HFF-Myc (cell line): ENCODE measurements at places on chromosomes 1 and 21.
A peak's percentile ranks its signal among the peaks of the same experiment; 100 is the strongest.

DNA sequence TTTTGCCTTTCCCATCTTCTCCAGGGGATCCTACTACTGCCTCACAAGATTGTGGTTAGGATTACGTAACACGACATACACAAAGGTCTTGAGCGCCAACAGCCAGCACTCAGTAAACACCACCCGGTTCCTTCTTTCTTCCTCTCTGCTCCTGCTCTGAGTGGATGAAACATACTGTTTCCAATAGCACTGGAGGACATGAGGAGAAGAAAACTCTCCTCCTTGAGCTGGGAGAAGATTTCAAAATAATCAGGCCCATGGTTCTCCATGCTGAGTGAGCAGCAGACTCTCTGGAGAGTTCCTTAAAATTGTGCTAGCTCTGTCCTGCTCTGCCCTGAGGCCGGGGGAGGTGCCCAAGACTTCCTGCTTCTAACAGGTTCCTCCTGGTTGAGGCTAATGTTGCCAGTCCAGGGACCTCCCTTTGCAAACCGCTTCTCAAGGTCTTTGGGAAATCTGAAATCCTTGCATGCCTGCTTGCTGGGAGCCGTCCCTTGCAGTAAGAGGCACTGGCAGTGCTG is 29.4 kb upstream of the MX1 start:
- no peak for DNase-seq

GRCh38 chr1:226809785-226810571 is 60.4 kb upstream of the PSEN2 start:
- DNase-seq = no peak

- no peak for DNase-seq
These were observed 42.9 kb upstream of the CD2 start for GRCh38 chr1:116711263-116711840.

DNA sequence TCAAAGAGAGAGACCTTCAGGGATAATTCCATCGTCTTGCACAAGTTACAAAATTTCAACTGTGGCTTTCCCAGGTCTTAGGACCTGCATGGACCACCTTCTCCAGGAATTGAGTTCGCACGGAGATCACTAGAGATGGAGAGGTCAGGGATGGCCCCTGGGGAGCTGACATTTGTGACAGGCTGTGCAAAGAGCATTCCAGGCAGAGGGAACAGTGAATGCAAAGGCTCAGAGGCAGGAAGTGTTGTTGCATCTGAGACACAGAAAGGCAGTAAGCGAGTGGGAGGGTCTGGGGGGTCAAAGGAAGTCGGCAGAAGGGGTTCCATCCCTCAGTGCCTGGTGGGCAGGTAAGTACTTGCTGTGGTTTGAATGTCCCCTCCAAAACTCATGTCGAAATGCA is 9.5 kb upstream of the SELENON start:
- DNase-seq = no peak

DNA sequence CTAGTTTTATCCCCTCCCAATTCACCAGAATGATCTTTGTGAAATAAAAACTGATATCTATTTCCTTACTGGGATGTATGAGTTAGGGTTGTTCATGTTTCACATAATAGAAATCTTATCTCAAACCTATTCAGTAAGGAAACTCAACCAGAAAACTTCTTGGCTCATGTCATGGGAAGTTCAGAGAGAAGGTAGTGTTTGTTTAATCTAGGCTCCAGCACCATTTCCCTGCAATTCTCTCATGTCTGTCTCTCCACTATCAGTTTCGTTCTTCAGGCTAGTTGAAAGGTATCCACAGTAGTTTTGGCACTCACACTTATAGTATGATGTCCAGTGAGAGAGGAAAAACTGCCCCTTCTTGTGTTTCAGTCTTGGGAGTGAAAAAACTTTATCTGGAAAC is 34.6 kb upstream of the UHMK1 start:
- DNase-seq = no peak

- DNase-seq = peak; percentile 61
These were observed 621.5 kb upstream of the ADGRL2 start for GRCh38 chr1:81179242-81179641.

- DNase-seq = no peak
These were observed 282.4 kb upstream of the BEND5 start for GRCh38 chr1:49059087-49059486.

DNA sequence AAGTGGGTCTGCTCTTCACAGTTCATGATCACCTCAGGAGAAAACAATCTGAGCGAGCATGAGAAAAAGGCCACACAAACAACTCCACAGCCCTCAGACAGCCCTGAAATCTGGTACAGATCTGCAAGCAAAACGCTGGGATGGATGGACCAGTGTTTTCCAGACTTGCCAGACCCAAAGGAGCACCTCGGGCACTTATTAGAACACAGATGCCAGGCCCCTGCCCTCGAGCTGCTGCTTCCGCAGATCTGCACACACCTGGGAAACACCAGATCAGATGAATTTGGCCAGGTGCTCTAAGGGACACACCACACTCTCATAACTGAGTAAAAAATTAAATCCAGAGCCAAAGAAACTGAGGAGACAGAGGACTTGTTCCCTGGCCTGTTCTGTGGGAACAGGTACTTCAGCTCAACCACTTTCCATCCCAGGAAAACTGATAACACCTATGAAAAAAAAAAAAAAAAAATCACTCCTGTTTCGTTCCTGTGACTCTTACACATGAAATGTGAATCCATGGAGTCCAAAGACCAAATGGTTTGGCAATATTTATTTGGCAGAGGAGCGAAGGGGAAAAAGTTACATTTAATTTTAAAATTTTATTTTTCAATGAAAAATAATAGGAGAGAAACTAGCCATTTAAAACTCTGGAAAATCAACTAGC is 202.9 kb upstream of the ESRRG start:
- no peak for DNase-seq

GRCh38 chr21:38459490-38459889 is 38.8 kb downstream of the ERG start:
- no peak for DNase-seq

- DNase-seq = no peak
These were observed 447.6 kb upstream of the PRMT6 start for GRCh38 chr1:106608841-106609240.
